HuH-7 (cell line): ENCODE measurements at places on chromosomes 16 and 17.

DNA sequence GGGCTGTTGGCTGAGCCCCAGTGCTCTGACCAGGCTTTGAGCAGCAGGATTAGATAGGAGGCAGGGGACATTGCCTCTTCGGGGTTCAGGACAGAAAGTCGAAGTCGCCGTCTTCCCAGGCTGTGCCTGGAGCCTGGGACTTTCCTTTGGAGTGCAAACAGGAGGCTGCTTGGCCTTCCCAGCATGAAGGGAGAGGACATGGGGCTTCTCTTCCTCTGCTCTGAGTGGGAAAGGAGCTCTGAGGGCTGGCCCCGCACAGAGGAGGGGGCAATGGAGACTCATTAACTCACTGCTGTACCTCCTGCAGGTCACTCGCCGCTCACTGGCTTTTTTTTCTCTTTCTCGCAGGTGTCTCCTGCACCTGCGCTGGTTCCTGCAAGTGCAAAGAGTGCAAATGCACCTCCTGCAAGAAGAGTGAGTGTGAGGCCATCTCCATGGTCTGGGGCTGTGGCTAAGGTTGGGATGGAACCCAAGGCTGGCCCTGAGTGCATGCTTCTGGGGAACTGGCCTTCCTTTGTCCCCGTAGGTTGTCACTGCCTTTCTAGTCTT is 642 bp downstream of the MT1F start:
- DNase-seq, result no peak

- no peak for DNase-seq
These were observed 218.0 kb downstream of the NTN1 start for GRCh38 chr17:9239246-9239792.

DNA sequence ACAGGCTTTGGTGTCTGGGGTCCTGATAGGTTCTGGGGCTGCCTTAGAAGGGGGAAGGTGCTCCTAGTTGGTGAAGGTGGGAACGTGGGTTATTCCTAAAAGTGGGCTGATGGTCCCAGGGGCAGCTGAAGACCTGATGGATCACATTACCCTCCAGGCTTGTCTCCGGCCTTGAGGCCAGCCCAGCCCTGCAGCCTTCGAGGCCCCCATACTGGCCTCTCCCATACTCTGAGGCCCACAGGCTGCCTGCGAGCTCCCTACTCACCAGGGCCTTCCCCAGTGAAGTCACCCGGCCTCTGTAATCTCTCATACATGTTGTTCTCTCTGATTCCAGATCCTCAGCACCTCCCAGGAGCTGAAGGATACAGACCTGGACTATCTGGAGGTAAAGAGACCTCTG is 2.7 kb downstream of the RNF112 start:
- DNase-seq, result no peak

GRCh38 chr16:25570131-25570530 is 121.6 kb upstream of the HS3ST4 start:
- no peak for DNase-seq

DNA sequence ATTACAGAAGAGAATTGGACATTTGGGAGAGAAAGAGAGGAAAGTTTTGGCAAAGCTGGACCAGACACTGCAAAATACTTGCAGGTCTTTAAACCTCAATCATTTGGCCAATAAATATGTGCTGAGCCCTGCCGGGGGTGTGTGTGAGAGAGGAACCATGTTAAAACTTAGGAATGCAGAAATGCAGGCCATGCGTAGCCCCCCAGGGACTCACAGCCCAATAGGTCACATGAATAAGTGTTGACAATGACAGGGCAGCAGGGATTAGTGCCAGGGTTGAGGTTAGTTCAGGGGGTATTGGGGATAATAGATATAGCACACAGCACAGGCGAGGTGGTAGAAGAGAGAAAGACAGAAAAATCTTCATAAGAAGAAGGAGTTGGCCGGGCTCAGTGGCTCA is 113.3 kb upstream of the ADAMTS18 start:
- DNase-seq, result no peak

GRCh38 chr17:65994679-65995078 is 197.3 kb downstream of the CEP112 start:
- no peak for DNase-seq

GRCh38 chr16:20308266-20308665 is 19.0 kb downstream of the GP2 start:
- no peak for DNase-seq

DNA sequence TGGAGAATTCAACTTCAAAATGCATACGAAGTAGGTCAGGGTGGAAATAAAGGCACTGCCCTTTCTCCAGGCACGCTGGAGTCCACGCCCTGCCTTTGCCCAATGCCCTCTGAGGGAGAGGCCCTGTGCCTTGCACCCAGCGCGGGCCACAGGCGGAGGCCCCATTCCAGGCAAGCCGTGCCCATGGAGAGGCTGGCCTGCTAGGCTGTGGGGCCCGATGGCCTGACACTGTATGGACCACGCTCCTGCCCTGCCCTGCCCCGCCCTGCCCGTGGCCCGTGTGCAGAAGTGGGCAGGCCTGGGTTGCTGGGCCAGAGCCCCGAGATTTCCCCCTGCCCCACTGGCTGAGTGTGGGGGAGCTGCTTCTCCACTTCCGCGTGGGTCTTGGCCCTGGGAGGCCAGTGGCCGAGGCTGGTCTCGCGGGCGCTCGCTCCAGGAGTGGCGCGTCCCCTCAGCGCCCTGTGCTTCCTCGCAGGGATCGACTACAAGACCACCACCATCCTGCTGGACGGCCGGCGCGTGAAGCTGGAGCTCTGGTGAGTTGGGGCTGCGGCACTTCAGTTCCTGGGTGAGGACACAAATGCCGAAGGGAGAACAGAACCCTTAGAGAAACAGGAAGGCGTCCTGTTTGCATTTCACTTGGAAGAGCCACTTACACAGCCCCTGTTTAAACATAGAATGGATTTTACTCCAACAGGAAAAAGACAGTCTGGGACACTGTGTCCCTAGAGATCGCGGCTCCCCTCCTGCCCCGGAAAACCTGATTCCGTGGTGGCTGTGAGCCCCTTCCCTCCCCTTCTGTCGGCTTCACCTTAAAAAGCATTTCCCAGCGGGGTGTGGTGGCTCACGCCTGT is 13.8 kb upstream of the WFIKKN1 start:
- DNase-seq, result no peak

- no peak for DNase-seq
These were observed 22.9 kb downstream of the CHCT1 start for GRCh38 chr17:60445144-60445543.

DNA sequence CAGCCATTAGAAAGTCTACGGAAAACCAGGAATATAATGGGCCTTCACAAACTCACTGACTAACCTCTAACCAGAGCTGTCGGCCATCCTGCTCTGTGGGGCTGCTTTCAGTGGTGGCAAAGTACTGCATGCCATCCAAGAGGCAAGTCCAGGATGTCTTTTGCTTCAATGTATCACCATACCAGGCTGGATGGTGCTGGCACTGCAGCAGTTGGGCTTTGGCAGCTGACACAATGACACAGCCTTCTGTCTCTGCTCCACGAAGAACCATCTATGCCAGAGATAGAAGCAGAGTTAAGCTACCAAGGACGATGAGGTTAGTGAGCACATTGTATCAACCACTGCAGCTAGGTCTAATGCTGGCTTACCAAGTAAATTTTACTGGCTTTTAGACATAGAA is 9.7 kb upstream of the RSKR start:
- DNase-seq, result no peak
